ENCODE measurements at places on chromosomes 7 and 10.

DNA sequence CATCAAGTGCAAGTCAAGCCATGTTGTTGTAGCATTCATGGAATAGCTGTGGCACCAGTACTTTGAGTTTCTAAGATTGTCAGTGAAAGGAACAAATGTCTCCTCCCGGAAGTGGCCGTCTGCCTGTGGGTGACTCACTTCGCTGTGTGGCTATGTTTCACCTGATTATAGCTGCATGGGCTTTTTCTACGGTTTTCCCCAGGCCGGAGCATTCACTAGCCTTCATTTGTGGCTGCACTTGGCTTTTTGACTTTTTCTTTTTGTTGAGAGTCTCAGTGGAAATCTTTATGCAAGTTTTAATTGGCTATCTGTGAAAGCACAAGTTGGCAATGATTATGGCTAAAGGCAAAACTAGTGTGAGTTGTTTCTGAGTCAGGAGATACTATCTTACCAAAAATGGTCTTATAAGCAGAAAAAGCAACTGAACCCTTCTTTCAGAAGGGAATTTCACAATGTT, 35.0 kb downstream of the SRI start:
- DNase-seq, result no peak

DNA sequence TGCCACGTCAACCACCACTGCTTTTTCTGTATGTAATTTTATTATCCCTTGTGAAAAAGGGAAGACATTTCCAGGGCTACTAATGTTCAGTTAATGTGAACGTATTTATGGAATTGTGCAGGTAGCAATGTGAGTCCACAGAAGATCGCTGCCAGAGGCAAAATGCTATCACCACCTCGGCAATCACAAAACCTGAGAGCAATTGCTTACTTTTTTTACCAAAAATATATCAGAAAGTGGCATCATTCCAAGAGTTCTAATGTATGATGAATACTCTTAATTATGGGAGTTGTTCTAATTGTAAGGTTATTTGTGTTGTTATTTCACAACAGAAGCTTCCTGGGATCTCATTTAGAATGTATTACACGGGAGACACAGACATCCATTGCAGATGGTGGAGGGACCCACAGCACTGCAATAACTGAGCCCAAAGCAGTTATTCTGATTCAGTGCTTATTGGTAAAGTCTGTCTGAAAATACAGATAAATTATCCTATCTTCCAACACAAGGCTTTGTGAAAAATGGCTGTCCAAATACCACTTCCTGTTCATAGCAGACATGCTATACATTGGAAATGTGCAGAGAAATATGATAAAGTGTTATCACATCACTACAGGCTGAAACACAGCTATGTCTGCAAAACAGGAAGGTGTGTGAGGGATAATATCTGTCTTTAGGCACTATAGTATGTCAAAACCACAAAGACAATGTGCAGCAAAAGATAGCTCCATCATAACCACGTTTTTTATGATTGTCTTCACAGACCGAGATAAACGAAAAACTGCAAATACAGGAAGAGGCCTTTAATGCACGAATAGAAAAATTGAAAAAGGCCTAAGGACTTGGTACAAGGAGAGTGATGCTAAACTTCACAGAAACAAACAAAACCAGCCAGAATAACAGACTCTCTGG, 102.7 kb downstream of the CABCOCO1 start:
- no peak for DNase-seq

GRCh38 chr7:101817471-101818286, at the start of gene CUX1:
Gene CUX1 (plus strand): TSS chr7:101817626. CDS start chr7:101817640, 14 bp downstream.
- no peak for DNase-seq

DNA sequence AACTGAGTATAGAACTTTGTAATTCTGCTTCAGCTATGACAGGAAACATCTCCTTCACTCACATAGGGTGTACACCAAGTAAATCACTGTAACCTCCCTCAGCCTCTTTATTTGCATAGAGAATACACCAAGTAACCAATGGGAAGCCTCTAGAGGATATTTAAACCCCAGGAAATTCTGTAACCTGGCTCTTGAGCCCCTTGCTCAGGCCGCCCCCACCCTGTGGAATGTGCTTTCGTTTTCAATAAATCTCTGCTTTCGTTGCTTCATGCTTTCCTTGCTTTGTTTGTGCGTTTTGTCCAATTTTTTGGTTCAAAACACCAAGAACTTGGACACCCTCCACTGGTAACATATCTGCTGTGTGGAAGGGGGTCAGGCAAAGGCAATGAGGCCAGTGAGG, 60.2 kb downstream of the CLRN3 start:
- DNase-seq, result no peak

All from stimulated activated CD4-positive, alpha-beta T cell treated with anti-CD3 and anti-CD28 coated beads, Interleukin-15, amount 100 ng/mL, for 1 hour (primary cell).